Left lung (tissue), 14 donors: ENCODE measurements at places on chromosomes 7 and 10.

- H3K36me3 ChIP-seq = peaks cover 14% of the 10 kb centered on the region
- no peak for DNase-seq
- peaks cover 5% of the 10 kb centered on the region for H3K4me1 ChIP-seq
- H3K4me3 ChIP-seq = no peak overlapping the region
- no peak overlapping the region for H3K27ac ChIP-seq
These were observed 40.0 kb upstream of the AGBL3 start for GRCh38 chr7:134946260-134946659.

DNA sequence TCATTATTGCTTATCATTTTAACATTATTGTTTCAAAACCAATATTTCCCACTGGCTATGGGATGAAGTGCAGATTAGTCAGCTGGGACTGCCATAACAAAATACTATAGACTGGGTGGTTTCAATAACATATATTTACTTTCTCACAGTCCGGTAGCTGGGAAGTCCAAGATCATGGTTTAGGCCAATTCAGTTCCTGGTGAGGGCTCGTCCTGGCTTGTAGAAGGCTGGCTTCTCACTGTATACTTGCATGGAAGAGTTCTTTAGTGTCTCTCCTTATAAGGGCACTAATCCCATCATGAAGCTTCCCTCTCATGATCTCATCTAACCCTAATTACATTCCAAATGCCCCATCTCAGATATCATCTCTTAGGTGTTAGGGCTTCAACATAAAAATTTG is 101.3 kb downstream of the CHRM2 start:
- no peaks in the 10 kb centered on the region for H3K4me1 ChIP-seq
- H3K4me3 ChIP-seq = no peak overlapping the region
- no peak for DNase-seq
- H3K36me3 ChIP-seq = no peaks in the 10 kb centered on the region
- H3K27ac ChIP-seq = no peak overlapping the region
- H3K27me3 ChIP-seq = no peaks in the 10 kb centered on the region

DNA sequence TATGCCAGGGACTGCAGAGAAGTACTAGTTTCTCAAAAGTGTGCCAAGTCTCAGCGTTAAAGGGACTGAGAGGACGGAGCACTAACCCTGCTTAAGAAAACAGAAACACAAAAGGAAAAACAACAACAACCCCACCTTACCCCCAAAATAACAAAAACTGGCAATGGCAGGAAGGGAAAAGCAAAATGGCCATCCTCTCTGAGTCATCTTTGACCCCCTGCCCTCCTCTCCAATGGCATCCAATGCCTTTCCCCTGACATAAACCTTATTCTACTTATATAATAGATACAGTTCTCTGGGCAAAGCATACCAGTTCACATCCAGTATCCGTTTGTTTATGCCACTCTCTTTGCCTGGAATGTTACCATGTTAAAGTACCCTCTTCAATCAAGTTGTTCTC is 1.6 kb downstream of the POLR1F start:
- no peak overlapping the region for H3K27ac ChIP-seq
- no peak for DNase-seq
- H3K4me1 ChIP-seq = peaks cover 22% of the 10 kb centered on the region
- H3K4me3 ChIP-seq = no peak overlapping the region
- H3K27me3 ChIP-seq = no peaks in the 10 kb centered on the region
- no peaks in the 10 kb centered on the region for H3K36me3 ChIP-seq

DNA sequence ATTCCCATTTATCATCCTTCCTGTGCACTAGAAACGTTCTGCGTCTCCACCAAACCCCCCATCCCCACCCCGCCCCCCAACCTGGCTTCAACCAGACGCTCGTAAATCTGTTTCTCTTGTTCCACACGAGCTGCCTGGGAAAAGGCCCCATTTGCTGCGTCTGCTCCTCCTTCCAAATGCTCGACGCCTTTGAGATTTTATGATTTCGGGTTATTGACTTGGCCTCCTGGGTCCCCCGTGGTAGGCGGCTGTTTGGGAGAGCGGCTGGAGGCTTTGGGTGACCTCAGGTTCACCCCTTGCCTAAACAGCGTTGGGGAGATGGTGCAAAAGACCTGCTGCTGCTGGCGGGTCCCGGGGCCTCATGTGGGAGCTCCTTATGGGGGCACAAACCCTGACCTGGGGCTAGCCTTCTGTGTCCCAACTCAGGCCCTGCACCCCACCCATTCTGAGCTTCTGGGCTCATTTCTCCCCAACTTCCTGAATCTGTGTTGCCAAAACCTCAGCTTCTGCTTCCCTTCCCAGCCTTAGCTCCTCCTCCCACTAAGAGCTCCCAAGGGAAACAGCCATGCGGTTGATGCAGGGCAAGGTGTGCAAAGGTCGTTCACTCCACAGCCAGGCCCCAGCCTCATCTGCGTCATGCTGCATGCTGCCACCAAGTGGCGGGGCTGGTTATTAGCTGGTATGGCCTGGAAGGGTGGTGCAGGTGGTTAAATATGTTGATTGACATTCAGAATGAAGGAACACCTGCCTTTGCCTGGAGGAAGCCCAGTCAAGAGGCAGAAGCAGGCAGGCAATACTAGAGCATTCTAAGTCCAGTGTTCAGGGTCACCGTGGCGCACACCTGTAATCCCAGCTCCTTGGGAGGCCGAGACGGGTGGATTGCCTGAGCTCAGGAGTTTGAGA is 49.1 kb upstream of the ELN start:
- H3K36me3 ChIP-seq = no peaks in the 10 kb centered on the region
- H3K27me3 ChIP-seq = no peaks in the 10 kb centered on the region
- H3K4me3 ChIP-seq = no peak overlapping the region
- no peak overlapping the region for H3K27ac ChIP-seq
- peaks cover 15% of the 10 kb centered on the region for H3K4me1 ChIP-seq

GRCh38 chr10:29838539-29838938 is 203.8 kb upstream of the SVIL start:
- H3K27ac ChIP-seq = no peak overlapping the region
- H3K4me1 ChIP-seq = no peaks in the 10 kb centered on the region
- no peak for DNase-seq

DNA sequence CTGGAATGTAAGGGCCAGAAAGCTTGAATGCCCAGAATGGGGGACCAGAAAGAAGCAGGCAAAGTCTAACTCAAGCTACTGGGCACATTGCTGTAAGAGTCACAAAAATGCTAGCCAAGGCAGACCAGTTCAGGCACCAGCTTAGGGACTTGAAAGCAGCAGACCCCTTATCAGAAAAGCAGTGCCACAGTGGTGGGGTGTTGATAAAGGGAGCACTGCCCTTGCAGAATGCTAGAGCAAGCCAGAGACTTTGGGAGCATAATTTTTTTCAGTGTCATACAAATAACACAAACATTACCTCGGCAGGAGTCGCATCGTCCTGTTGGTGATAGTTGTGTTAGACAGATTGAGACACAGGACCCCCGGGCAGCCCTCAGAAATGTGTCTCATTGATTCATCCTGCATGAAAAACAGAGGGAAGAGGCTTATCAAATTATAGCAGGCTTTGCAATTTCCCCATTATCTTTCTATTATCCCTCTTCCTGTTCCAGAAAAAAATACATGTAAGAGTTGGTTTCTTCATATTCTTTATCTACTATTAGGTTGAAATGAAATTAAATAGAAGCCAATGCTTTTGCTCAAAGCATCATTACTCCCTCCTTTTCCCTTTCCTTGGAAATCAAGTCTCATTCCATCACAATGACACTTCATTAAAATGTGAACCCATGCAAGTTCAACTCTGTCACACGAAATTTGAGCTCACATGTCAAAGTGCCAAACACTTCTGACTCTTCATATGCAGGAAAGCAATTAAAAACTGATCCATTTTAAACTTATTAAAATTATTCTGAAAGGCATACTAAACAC is 13.4 kb downstream of the LRRC17 start:
- no peaks in the 10 kb centered on the region for H3K27me3 ChIP-seq
- no peak for DNase-seq
- H3K27ac ChIP-seq = no peak overlapping the region
- no peak overlapping the region for H3K4me3 ChIP-seq

DNA sequence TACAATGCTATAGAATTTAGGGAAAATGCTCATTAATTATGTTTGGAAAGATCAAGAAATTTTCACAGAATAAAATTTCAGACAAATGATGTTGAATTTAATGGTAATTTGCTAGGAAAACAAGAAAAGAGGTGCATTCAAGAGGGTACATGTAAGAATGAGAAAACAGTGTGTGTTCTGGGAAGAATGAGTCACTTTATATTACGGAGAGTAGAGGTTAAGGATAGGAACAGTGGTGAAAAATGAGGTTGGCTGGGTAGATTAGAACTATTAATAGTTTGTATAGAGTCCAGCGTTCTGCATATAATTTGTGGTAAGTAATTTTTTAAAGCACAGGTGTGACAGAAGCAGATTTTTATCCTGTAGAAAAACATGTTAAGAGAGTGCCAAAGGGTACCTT is 336.7 kb upstream of the MBL2 start:
- H3K27me3 ChIP-seq = no peaks in the 10 kb centered on the region
- no peaks in the 10 kb centered on the region for H3K36me3 ChIP-seq
- H3K4me1 ChIP-seq = no peaks in the 10 kb centered on the region

- no peak overlapping the region for H3K27ac ChIP-seq
- no peaks in the 10 kb centered on the region for H3K4me1 ChIP-seq
- no peaks in the 10 kb centered on the region for H3K36me3 ChIP-seq
- no peaks in the 10 kb centered on the region for H3K27me3 ChIP-seq
- no peak for DNase-seq
- H3K4me3 ChIP-seq = no peak overlapping the region
These were observed 48.1 kb upstream of the UBE3C start for GRCh38 chr7:157090485-157091165.

GRCh38 chr7:3451701-3452100 is 150.6 kb downstream of the SDK1 start:
- H3K4me1 ChIP-seq = no peaks in the 10 kb centered on the region
- no peak for DNase-seq
- no peak overlapping the region for H3K27ac ChIP-seq
- no peaks in the 10 kb centered on the region for H3K27me3 ChIP-seq
- no peaks in the 10 kb centered on the region for H3K36me3 ChIP-seq
